ENCODE measurements at places on chromosomes 7 and 10.

- DNase-seq: no peak
Observed at GRCh38 chr10:63711867-63712716, 190.9 kb downstream of the REEP3 start.

- no peak for DNase-seq
Observed at GRCh38 chr10:99853655-99854054, 71.2 kb downstream of the ABCC2 start.

GRCh38 chr10:81898518-81898917 lies 23.5 kb downstream of the NRG3 start:
- no peak for DNase-seq

GRCh38 chr7:117873310-117874190 lies at the start of gene CTTNBP2:
CTTNBP2 (minus strand) TSS chr7:117873441; CDS start chr7:117873415, 26 bp downstream.
- DNase-seq: no peak

- DNase-seq: no peak
Observed at GRCh38 chr7:32935558-32935957, 21.7 kb upstream of the FKBP9 start.

DNA sequence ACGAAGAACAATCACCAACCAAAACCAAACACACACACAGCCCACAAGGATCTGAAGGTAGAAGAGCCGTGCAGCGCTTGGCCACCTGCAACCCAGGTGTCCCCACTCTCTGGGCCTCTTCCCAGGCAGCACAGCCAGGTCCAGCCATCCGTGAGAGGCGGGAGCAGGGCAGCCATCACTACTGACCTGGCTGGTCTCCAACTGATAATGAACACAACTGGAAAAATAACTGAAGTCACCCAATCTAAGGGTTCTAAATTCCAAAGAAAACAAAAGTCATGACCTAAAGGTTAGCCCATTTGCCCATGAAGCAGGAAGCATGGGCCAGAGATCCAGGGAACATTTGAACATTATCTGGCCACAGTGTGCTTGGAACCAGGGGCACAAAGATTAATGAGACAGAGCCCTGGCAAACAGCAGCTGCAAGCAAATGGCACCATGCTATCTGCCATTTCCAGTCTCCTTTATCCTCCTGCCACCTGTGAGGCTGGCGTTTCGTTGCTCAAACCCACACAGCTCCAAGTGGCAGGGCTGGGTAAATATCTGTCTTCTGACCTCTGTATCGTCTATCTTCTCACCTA lies 207.9 kb downstream of the TNS3 start:
- DNase-seq: no peak

- no peak for DNase-seq
Observed at GRCh38 chr10:123558651-123559050, 107.5 kb upstream of the GPR26 start.
